ENCODE measurements at places on chromosomes 6 and 20. TPM values are rescaled to one million over a fixed set of nuclear protein-coding genes. Genes with fewer than 3 reads are reported as not detected.

Gene LY6G6C
- total RNA-seq, result not detected

Gene BPIFA1
- total RNA-seq, result not detected

Gene OR2H1
- not detected for total RNA-seq

Gene C20orf141
- not detected for total RNA-seq

Gene ANKRD66
- not detected for total RNA-seq

Gene BPIFA3
- not detected for total RNA-seq

Gene SCRT2
- total RNA-seq, result not detected

Gene SIRPG
- 0.20 TPM for total RNA-seq

Gene HLA-DQB2
- 3.3 TPM for total RNA-seq

Gene ASCC3
- 14.2 TPM for total RNA-seq

Gene ZBTB46
- total RNA-seq, result 13.1 TPM

Gene SYTL3
- 10.8 TPM for total RNA-seq

Gene POPDC3
- total RNA-seq, result 59.2 TPM

Gene RGS17
- 0.05 TPM for total RNA-seq

Gene RNF146
- 46.3 TPM for total RNA-seq

Gene RAB44
- total RNA-seq, result 0.07 TPM

Gene KIFC1
- 0.74 TPM for total RNA-seq

DNA sequence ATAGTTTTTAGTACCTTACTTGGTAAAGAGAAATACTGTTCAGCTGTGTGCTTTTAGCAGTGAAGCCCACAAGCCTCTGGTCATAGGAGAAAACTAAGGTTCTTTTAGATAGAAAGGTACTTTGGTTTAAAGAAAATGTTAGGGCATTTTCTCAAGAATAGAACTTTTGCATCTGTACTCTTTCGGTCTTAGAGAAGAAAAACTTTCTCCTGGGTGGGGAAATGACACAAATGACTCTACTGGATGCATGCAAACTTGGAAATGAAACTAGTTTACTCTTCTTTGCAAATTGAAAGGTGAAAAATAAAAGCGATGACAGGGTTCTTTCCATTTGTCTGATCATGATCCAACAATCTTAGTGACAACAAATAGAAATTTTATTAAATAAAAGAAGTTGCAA, 2.1 kb upstream of the TMEM217 start:
- DNase-seq, result no peak

DNA sequence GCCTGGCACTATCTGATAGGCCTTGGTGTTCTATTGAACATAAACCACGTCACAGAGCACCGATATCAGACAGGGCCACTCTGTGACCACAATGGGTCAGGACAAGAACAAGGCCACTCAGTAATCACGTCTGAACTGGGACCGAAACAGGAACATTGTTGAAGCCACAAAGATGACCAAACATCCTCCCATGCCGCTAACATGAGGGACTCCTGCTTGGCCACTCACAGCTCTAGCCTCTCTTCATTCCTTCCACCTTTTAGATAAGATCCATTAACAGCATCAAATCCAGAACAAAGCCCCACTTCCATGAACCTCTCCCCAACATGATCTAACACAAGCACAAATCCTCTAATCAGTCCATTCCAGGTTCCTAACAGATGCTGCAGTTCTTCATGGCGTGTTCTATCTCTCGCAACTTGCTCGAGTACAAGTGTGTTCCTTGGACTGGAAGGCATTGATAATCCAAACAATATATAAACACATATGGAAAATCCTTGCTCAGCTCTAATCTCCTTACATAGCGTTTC, 7.4 kb downstream of the SIRT5 start:
- no peak for DNase-seq

GRCh38 chr6:93454533-93454932, 35.2 kb upstream of the EPHA7 start:
- DNase-seq, result no peak

DNA sequence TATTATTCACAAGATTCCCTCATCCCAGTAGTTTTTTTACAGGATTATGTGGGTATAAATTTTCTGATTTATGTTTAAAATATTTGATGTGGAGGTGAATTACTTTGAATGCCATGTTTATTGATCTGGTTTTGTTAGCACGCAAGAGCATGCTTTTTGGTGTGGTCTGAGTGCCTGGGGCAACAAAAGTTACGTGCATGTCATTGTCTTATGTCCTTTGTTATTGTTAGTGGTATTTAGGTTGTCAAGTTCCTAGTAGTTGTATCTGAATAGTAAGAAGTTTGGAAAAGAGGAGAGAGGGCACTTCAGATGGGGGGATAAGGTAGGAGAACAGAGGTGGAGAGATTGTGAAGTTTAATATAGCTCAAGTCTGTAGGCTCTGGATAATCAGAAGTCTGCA, 95.0 kb downstream of the ATRN start:
- DNase-seq, result no peak

DNA sequence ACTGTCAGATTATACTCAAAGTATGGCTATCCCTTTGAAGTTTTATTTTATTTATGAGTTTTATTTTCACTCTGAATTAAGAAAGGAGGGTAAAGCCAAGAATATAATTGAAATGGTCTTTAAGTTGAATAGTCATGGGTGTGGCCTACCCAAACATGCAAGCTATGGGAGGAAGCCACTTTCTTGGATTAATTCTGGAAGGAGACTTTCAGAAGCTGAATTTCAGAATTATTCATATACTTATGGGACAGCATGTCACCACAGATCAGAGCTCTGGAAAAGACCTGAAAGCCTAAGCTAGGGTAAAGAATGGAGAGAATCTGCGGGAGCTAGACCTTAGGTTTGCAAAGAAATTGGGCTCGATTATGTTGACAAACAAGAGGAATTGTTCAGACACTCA, 242.4 kb upstream of the FKBP1C start:
- DNase-seq, result no peak

GRCh38 chr6:17423026-17423425, 29.6 kb downstream of the CAP2 start:
- no peak for DNase-seq

DNA sequence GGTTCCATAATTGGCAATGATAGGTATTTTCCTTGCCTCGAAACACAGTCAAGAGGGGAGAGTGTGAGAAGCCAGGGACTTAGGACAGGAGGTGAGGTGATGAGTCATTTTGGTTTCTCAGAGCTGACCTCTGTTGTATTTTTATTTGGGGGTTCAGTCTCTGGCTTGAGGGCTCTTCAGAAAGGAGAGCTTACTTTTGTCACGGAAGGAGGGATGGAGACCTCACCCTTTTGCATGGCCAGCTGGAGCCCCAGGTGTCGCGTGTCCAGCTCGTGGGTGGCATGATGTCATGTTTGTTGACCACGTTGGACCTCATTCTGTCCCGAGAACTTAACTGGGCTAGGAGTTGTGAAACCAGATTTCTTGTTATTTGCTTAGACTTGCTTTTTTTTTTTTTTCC, 293.9 kb downstream of the QKI start:
- peak; percentile 52 for DNase-seq

- no peak for DNase-seq
Measured at GRCh38 chr6:85185977-85186376, 263.9 kb upstream of the NT5E start.

DNA sequence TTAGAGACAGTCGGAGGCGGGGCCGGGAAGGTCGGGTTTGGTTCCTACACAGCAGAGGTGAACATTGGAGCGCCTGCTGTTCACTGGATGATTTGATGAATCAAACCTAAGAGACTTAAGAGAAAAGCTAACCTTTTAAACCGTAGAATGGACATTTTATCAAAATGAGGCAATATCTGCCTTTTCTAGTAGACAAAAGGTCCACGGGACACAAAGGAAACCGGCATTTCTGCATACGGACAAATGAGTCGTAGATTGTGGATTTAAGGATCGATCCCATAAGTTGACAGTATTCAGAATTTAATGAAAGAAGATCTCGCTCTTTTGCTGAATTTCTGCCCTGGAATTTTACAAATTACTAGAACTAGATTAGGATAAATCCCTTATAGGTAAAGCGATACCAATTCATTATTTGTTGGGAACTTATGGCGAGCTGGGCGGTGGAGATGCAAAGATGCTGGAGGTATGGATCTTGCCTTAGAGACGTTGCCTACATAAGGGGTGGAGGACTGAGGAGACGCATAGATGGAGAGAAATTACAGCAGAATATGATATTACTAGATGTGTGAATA, 400 bp downstream of the PAK1IP1 start:
- no peak for DNase-seq

DNA sequence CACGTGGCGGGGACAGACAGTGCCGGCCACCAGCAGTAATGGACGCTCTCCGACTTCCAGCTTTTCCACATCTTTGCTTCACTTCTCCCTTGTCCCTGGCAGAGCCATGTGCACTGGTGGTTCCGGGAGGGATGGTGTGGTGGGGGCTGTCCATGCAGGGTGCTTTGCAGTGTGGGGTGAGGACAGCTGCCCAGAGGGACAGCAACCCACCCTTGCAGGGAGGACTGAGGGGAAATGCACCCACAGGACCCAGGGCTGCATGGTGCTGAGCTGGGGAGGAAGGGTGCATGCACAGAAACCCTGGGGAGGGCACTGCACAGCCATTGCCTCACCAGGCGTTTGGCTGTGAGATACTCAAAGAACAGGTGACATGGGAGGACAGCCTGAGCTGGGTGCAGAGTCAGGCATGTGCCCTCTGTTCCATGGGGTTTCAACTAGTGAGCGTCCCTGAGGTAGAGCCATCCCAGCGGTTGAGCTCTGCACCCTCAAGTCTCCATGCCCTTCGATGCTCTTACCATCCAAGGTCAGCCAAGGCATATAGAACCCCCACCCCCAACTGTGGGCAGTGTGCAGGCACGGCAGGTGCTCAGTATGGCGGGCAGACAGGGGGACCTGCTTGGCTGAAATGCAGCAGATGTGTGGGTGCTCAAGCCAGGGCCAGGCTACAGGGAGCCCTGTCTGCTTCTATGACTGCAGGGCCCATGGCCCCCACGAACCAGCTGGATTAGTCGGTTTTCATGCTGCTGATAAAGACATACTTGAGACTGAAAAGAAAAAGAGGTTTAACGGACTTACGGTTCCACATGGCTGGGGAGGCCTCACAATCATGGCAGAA, 239.7 kb downstream of the TTLL2 start:
- no peak for DNase-seq

DNA sequence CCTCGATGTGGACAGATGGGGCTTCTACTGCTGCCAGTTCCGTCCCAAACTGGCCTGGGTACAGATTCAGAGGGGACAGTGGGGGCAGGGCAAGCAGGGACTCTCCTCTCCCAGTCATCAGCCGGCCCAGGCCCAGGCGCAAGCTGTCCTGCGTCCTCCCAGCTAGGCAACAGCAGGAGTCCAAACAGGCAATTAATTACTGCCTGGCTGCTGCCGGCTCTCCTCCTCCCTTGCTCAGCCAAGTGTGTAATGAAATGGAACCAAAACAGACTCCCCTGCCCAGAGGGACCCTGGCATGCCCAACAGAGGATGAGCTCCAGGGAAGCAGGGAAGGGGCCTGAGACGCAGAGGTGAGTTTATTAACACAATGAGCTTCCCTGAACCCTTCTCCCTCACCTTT, 17.8 kb upstream of the SLC32A1 start:
- no peak for DNase-seq

- DNase-seq, result no peak
Measured at GRCh38 chr20:3472105-3472504, 1.3 kb downstream of the ATRN start.

DNA sequence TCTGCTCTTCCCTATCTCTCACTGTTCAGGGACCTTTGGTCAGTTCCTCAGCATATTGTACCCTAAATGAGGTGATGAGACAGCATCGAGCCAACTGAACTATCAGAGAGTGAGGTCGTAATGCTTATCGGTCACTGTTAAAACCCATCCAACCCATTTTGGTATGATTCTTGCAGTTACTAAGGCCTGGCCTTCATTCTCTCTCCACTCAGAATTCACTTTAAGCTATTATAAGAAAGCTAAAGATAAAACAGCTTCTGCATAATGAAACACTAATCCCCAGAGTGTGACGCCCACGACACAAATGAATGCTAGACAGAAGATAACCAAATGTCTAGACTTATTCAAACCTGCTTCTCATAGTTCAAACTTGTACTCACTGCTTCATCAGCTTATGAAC, 175.8 kb downstream of the GMPR start:
- no peak for DNase-seq

DNA sequence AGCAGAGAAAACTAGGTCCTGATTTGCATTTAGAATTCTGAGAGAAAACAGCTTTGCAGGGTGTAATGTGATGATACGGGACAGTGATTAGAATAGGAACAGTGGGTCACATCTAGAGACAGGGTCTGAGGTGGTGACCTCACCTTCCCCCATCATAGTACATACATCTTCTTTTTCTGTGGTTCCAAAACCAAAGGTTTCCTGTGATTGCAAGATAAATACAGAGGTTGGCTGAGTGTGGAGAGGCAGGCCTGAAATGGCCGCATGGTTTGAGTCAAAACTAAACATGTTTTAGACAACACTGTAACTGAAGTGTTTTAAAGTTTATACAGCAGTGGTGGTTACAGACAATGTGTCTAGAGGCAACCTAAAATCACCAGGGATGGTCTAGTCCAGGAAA, 10.4 kb upstream of the NT5DC1 start:
- DNase-seq, result no peak

DNA sequence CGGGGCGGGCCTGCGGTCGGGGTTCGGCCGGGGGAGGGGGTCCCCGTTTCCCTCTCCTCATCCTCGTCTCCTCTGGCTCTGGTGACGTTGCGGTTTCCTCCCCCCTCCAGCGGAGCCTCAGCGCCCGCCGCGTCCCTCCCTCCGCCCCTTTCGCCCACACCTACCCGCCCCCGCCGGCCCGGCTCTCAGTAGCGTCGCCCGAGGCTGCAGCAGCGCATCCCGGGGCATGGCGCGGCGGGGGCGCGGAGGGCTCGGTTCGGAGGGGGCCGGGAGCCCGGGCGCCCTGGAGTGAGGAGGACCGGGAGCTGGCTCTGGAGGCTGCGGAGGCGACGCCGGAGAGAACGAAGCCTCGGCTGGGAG, at the start of gene DSE:
Gene DSE (plus strand): TSS at position 188 of the 360 bp plus-strand sequence. CDS start 28,304 bp downstream, outside the sequence.
- DNase-seq, result peak; percentile 89

DNA sequence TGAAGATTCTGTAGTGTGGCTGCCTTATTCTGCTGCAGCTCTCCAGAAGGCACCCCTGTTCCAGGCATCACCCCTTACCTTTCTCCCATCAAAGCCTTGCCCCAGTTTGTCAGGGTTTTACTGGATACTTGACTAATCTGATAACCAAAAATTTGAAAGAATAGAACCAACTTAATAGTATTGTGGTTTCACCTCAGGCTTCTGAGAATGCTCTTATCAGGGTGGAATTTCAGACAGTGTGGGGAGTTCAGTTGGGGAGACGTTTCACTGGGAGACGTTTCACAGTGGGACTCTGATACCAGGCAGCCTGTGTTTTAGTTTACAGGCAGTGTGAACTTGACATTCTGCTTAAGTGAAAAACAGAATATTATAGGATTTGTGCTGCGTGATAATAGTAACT, 50.5 kb downstream of the SCAND1 start:
- DNase-seq, result no peak

DNA sequence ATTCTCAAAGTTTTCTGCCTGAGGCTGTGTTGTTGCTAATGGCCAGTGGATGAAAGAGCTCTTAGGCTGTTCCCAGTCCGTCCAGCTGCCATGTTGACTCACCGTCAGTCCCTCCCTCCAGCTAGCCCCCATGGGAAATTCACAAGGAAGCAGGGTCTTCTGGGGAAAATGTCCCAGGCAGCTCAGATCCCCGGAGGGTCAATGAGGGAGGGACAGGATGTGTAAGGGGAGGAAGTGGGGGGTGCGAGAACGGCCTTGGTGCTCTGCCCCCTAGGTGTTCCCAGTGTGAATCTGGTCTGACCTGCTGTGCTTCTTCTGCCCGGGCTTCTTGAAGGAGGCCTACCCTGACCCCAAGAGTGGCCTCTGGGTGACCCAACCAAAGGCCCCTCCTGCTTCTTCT, 65.9 kb downstream of the CEBPB start:
- DNase-seq, result no peak

- no peak for DNase-seq
Measured at GRCh38 chr6:163863565-163863964, 449.0 kb downstream of the QKI start.

Data from left ventricle myocardium superior (tissue), 1 donor.